ENCODE measurements at places on chromosomes 13 and 19.

DNA sequence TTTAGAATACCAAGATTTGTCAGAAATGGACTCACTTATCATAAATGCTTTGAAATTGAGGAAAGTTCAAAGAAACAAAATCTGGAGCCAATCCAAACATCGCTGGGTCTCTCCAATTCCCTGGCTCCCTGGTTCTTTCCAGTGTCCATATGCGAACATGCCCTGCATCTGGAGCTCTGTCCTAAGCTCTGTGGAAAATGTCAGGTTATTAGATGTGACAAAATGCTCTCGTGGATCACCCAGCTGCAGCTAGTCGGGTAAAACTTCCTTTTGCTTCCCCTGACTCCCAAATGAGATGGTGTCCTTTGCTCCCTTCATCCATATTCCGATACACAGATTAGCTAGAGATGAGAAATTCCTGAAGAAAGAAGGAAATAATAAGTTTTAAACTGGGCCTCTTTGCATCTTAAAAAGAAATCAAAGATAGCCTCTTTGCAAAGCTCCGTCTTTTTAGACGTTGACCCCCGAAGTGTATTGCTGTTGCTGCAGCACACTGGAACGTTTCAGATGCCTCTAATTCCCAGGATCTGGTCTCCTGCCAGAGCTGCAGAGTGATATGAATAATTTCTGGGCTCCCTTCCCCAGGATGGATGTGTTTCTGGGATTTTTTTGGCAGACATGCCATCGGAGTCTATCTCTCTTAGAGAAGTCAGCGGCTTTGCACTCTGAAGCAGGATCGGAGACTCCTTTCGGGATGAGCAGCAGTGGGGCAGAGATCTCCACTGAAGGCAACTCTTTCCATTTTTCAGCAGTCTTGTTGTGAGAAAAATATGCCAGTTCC lies 102.9 kb downstream of the TEX26 start:
- no peak for DNase-seq

- no peak for DNase-seq
Observed at GRCh38 chr13:24392972-24393371, 83.6 kb downstream of the C1QTNF9 start.

- DNase-seq: no peak
Observed at GRCh38 chr19:47495478-47496372, 11.7 kb upstream of the KPTN start.

GRCh38 chr13:23377983-23378632 lies 55.4 kb downstream of the SACS start:
- DNase-seq: peak; percentile 33

GRCh38 chr19:6213266-6213595 lies 66.5 kb downstream of the MLLT1 start:
- no peak for DNase-seq

DNA sequence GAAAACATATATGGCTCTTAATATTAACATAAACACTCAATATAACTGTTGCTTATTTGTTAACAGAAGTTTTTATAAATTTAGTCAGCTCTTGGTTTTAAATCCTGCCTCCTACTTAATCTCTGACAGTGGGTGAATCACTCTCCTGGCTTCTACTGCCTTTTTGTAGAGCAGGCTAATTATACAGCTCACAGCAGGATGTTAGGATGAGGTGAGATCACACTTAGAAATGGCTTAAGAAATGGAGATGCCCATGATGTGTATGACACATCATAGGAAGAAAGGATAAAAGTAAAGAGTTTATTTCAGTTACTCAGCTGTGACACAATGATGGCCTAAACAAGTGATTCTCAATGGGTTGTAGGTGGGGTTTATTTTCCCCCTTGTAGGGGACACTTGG lies 345.6 kb downstream of the SPRY2 start:
- DNase-seq: no peak

GRCh38 chr13:49890376-49890775 lies 45.8 kb downstream of the SPRYD7 start:
- DNase-seq: no peak

DNA sequence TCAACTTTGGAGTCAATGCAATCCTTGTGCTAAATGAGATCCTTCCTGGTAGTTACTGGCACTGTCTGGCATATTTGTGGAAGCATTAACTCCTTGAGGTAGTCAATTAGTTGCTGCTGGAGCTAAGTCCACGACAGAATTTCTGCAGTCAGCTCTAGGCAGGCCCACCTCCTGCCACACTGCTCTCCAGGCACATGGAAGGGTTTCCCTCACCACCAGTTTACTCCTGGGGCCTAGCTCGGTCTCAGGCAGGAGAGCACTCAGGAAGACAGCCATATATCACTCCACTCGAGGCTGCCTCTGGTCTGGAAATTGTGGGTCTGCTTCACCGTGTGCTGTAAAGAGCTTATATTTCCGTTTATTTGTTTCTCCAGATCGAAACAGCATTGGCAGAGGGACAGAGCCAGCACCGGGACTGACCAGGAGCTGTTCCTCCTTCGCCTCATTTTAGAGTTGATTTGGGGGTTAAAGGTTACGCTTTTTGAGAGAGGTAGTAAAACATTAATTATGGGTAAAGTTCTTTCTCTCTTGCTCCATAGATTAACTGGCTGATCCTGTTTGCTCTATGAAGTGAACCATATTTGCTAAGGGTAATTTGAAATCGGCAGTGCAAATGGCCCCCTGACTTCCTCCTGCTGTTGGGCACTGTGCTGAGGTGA lies 20.6 kb upstream of the GTF3A start:
- DNase-seq: no peak
